ENCODE measurements at places on chromosomes 7 and 10.

GRCh38 chr7:86867163-86867762, 192.2 kb downstream of the ELAPOR2 start:
- DNase-seq: no peak

DNA sequence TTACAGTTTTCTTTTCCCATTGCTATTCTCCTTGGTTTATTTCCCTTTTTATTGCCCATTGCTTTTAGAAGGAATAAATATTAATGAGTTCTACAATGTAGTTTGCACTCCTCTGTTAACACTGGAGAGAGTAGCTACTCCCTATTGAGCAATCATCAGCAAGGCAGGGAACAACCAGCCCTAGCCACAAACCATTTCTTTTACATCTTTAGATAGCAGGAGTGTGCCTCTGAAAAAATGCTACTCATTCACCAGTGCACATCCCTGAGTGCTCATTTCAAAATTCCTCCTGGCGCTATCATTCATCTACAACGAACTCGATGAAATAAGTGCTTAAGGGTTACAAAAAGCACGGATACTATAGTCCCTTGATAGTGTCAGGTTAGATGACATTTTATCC, 252.9 kb downstream of the THSD7A start:
- DNase-seq: no peak

DNA sequence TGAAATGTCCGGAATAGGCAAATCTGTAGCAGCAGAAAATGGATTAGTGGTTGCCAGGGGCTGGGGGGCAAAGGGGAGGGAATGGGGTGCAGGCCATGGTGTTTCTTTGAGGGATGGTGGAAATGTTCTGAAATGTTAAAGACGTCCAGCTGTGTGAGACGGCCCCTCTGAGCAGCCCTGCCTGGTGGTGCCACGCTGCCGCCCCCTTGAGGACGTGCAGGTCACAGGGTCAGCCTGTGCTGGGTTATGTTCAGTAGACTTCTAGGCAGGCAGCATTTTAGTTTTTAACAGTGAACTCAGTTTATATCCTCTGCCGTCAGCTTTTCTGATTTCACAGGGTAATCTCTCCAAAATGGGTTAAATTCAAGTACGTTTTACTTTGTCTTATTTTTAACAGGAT, 9.4 kb downstream of the NUB1 start:
- no peak for DNase-seq

DNA sequence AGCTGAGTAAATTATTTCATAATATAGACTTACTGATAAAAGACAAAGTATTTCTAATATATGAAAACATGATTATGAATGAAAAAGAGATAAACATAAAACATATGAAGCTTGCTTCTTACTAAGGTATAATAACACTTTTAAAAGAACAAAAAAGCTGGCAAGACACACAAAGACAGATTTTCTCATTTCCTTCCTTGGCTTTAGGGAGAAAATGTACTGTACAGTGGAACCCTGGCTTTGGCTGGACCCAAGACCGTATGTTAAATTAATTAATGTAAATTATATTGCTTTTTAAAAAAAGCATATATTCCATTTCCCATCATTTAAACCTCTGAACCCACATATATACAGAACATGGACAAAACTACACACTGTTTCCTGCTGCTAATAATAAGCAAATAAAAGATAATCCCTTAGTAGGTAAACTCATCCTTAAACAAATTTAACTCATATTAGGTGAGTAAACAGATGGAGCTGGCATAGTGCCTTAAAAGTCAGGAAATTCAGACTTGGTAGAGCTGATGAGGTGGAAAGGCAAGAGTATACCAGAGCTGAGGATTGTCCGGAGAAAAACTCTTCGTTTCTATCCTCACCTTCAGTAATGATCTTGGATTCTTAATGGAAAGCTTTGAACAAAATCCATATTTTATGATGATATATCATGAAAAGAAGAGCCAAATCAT, 1016.4 kb upstream of the KCND2 start:
- DNase-seq: no peak

GRCh38 chr7:43621729-43622448, 39.0 kb downstream of the STK17A start:
- no peak for DNase-seq

DNA sequence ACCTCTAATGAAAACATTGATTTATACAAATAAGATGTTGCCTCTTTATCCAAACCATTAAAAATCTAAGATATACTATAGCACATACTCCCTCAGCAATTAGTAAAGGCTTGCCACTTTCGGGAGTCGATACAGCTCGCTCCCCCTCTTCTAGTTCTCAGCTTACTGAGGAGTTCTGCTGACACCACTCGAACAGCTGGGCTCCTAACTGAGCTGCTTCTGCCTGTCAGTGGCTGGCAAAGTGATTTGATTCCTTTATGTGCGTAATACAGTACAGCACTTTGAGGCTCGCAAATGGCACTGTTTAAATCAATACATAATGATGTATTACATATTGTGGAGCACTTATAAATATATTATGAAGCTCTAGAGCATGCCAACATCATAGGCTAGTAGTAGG, 241.8 kb downstream of the CREB5 start:
- DNase-seq: no peak

GRCh38 chr10:53013201-53013810, 240.7 kb upstream of the MBL2 start:
- DNase-seq: no peak

- no peak for DNase-seq
Measured at GRCh38 chr10:60042914-60043313, 136.6 kb upstream of the CCDC6 start.

DNA sequence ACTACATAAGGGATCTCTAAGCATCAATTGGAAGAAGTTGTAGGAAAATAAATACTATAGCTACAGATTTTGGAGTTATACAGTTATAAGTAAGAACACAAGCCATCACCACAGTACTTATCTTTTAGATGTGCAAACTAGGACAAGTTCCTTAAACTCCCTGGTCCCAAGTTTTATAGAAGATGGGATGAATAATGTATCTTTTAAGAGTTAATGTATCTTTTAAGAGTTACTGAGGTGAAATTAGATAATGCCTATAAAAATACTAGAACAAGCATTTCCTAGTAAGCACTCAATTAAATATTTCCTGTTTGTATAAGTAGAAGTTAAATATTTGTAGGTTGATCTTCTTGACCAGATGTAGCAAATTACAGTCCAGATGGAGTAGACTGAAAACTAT, 56.8 kb downstream of the SEMA3A start:
- no peak for DNase-seq

DNA sequence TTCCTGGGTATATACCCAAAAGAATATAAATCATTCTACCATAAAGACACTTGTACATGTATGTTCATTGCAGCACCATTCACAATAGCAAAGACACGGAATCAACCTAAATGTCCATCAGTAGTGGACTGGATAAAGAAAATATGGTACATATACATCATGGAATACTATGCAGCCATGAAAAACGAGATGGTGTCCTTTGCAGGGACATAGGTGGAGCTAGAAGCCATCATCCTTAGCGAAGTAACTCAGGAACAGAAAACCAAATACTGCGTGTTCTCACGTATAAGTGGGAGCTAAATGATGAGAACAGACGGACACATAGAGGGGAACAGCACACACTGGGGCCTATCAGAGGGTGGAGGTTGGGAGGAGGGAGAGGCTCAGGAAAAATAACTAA, 183.7 kb upstream of the CELF2 start:
- no peak for DNase-seq

Data from left lung (tissue), 14 donors.